SHP77 treated with DMSO at 0.1 percent for 48 hours (cell line): ENCODE measurements at places on chromosomes 6 and 20.

DNA sequence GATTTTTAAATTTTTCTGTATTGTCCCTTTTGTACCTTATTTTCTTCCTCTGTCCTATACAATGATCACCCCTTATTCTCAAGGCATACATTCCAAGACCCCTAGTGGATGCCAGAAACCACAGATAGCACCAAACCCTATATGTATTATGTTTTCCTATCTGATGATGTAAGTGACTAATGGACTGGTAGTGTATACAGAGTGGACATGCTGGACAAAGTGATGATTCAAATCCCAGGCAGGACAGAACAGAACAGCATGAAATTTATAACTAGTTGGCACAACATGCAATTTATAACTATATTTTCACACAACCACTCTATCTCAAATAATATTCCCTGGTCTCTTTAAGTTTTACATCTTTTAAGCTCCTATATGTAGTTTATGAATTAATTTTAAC is 205.6 kb upstream of the FLRT3 start:
- DNase-seq = no peak

GRCh38 chr6:107511511-107511993 is 21.6 kb downstream of the SOBP start:
- no peak for DNase-seq

GRCh38 chr6:123118811-123119210 is 122.8 kb downstream of the CLVS2 start:
- peak; percentile 7 for DNase-seq

GRCh38 chr6:42257614-42258013 is 40.0 kb upstream of the MRPS10 start:
- no peak for DNase-seq

DNA sequence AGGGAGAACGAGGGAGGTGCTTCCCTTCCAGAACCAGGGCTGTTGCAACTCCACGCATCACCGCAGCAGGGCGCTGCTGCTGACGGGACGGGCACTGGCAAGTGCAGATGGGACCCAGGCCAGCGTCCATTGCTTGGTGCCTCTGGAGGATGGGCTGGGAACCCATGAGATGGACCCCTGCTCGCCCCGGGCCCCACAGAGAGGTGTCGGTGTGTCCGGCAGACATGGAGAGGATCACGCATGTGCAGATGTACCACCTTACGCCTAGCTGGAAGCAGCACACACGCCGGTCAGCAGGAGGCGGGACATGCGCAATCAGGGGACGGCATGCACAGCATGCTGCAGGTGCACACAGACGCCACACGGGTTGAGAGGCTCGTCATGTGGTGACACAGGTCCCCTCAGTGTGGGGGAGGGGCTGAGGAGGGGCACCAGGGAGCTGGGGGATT is 5.7 kb downstream of the CABLES2 start:
- no peak for DNase-seq

DNA sequence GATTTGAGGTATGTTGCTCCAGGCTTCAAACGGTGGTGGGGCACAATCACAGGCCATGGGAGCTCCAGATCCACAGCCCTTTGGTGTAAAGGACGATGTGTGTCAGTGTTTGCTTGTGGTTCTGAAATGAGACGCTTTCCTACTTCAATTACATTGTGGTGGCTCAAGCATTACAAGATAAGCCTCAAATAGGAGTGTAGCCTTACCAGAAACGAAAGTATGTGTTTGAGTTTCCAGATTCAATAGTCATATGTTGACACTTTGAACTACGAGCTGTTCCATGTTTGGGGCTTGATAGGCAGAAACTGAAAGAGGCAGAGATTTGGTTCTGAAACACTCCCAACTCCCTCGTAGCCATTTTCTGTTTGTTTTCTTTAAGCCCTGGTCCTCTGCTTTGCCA is 187.1 kb downstream of the MYLK4 start:
- DNase-seq = no peak

- no peak for DNase-seq
Observed at GRCh38 chr6:113411011-113411410, 446.1 kb upstream of the MARCKS start.

DNA sequence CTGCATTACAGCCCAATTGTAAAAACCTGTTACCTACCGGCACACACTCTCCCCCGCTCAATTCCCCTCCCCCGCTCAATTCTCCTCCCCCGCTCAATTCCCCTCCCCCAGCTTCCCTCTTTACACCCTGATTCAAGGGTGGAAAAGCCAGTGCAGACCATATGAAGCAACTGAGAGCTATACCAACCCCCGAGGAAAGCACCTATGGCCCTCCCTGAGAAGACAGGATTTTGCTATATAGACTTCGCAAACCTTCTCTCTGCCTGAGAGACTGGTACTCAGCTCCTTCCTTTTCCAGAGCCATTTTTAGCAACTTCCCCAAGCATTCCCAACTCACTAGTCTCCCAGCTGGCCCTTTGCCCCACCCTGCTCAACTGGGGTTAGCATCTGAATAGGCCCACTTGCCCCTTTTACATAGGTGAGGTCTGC is 7.6 kb downstream of the GNAS-AS1 start:
- DNase-seq = no peak

GRCh38 chr6:148271711-148272439 is 70.8 kb upstream of the SASH1 start:
- DNase-seq = no peak

DNA sequence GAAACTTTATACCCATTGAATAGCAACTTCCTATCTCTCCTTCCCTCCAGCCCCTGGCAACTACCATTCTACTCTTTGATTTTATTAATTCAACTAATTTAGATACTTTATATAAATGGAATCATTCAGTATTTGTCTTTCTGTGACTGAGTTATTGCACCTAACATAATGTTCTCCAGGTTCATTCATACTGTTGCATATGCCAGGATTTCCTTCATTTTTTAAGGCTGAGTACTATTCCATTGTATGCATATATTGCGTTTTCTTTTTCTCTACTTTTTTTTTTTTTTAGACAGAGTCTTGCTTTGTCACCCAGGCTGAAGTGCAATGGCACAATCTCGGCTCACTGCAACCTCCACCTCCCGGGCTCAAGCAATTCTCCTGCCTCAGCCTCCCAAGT is 49.5 kb upstream of the BEND6 start:
- no peak for DNase-seq

GRCh38 chr6:108693430-108694154 is 132.9 kb downstream of the FOXO3 start:
- DNase-seq = no peak

DNA sequence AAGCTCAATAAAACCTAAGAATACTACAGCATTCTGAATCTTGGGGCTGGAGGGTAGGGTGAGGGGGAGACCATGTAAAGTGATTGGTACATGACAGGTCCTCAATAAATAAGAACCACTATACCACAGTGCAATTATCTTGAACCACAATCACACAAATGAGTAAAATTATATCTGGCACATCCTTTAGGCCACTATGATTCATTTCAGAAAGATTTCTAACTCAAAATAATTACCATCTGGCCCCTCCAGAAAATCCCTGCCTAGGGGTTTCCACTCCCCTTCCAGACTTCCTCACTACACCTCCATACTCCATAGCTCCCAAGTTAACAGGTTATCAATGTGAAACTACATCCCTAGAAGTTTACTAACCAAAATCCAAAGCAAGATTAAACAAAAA is 19.7 kb downstream of the AKIRIN2 start:
- no peak for DNase-seq

GRCh38 chr20:25044261-25044560 is 13.7 kb downstream of the ACSS1 start:
- no peak for DNase-seq

- no peak for DNase-seq
Observed at GRCh38 chr20:9454791-9455190, 59.6 kb upstream of the LAMP5 start.
